ENCODE measurements at places on chromosomes 16 and 17.

DNA sequence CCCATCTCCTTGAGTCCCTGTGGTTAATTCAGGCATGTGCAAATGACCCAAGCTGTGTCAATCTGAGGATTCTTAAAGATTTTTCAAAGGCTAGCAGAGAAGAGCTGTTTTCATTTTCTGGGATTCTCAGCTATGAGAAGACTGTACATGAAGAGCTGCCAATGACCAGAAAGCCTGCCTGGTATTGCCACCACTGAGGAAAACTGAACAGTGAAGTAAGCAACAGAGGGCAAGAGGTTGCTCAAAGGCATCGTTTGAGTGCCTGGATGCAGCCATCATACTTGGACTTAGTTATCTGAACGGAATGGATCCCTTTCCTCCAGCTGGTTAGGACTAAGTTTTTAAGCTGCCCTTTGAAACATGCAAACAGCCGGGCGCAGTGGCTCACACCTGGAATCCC is 38.4 kb downstream of the FAM20A start:
- no peak for DNase-seq

GRCh38 chr17:54028986-54029580 is 206.4 kb downstream of the KIF2B start:
- no peak for DNase-seq

- DNase-seq = no peak
Observed at GRCh38 chr16:22316411-22316811, 19.2 kb downstream of the POLR3E start.

GRCh38 chr17:82786427-82786826 is 34.6 kb downstream of the TBCD start:
- no peak for DNase-seq

DNA sequence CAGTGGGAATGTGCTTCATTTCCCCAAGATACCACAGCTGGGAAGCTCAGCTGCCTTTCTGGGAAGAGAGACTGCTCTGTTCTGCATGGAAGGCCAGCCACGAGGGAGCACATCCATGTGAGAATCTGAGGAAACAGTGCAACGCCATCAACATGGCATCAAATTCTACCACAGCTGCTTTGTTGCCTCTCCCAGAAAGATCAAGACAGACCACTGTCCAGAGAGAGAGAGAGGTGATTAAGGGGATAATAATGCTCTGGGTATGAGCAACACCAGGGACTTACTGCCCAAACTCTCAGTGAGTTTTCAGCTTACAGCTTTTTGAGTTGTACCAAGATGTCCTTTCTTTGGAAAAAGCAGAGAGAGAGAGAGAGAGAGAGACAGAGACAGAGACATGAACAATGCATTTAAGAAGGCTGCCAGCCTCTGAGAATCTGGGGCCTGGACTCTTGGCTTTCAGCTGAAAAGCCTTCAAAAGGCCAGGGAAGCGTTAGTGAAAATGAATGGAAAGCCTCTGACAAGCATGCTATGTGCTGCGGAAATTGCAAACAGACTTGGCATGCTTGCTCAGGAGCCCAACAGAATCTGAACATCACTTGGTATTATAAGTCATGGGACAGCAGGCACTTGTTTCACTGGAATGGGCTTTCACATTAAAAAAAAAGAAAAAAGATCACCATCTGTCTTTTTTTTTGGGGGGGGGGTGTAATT is 223.1 kb downstream of the MAP2K6 start:
- DNase-seq = no peak

GRCh38 chr17:4357030-4357628 is 9.3 kb downstream of the UBE2G1 start:
- no peak for DNase-seq

DNA sequence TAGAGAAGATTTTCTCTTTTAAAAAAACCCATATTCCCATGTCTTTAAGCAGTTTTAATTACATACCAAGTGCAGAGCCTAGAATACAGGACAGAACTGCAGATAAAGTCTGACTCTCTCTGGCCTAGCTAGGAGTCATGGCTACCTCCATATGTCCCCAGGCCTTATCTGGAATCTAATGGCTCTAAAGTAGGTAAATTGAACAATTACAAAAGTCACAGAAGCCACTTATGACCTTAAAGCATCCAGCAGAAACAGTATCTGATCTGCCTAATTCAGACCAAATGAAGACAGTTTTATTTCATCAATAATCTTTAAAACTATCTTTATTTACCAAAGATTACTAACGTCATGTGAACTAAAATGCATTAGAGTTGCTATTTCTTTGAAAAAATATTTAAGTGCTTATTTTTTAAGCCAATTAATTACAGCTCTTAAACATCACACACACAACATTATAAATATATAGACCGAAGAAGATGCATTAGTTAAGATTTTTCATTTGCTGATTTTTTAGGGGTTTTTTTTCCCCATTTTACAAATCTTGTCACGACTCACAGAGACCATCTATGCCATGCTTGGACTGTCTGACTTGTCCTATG is 28.7 kb downstream of the PMM2 start:
- no peak for DNase-seq

DNA sequence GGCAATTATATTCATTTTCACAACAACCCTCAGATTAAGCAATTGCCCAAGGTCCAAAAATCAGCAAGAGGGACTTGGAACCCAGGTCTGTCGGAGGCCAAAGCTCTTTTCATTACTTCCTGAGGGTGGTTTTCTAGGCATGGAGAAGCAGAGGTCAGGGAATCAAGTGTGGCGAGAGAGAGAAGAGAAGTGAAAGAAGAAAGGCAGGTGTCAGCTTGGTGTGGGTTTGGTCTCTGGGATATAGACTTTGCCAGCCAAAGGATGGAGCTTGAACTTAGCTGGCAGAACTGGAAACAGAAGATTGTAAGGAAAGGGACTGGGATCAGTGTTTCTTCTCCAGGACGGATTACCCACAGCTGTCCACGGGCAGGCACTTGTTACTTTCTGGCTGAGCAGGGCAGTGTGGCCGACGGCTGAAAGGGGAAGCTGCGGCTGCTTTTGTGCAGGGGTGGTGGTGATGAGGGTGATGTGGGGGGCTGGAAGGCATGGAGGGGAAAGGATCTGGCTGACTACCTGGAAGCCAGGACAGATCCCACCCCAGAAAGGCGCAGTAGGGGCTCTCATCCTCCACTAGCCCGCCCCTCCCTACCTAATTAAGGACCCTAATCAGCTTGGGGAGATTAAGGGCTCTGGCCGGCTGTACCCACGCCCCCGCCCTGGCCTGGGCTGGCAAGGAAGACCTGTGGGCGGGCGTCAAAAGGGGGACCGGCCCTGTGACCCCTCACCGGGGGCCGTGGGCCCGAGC is at the start of gene GUCY2D:
Gene GUCY2D (plus strand): TSS at position 640 of the 745 bp plus-strand sequence. CDS start 433 bp downstream, outside the sequence.
- no peak for DNase-seq

DNA sequence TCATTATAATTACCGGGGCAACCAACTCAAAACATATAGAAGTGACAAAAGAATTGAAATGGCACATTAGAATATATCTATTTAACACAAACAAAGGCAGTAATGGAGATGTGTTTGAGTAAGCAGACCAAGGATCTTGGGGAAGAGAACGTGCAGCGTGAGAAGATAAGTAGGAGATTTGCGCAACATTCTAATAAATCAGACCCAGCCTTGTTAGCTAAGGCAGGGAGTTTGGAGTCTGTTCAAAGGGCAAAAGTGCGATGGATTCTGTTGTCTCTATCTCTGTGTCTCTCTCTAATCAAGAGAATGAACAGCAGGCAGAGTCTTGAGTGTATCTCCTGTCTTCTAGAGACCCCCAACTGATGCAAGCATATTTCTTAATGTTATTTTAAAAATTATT is 55.0 kb upstream of the FA2H start:
- DNase-seq = no peak

GRCh38 chr16:16178455-16179162 is 44.7 kb downstream of the ABCC6 start:
- no peak for DNase-seq

GRCh38 chr16:55480228-55480655 is 1.2 kb downstream of the MMP2 start:
- DNase-seq = no peak

DNA sequence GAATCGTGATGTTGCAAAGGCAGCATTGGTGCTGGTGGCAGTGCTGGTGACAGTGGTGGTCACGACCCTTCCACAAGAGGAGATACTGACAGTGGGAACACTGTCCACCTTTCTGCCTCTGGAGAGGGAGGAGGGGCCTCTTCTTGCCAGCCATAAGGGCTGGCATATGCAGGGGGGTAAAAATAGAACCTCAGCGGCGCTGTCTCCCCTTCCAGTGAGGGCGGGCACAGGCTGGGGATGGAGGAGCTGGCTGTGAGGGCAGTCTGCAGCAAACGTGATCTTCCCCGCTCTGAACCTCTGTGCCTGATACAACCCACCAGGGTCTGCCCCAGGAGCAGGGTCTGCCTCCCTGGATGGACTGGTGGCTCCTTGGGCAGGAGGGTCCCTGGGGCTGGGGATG is 3.4 kb downstream of the RAP1GAP2 start:
- DNase-seq = no peak

DNA sequence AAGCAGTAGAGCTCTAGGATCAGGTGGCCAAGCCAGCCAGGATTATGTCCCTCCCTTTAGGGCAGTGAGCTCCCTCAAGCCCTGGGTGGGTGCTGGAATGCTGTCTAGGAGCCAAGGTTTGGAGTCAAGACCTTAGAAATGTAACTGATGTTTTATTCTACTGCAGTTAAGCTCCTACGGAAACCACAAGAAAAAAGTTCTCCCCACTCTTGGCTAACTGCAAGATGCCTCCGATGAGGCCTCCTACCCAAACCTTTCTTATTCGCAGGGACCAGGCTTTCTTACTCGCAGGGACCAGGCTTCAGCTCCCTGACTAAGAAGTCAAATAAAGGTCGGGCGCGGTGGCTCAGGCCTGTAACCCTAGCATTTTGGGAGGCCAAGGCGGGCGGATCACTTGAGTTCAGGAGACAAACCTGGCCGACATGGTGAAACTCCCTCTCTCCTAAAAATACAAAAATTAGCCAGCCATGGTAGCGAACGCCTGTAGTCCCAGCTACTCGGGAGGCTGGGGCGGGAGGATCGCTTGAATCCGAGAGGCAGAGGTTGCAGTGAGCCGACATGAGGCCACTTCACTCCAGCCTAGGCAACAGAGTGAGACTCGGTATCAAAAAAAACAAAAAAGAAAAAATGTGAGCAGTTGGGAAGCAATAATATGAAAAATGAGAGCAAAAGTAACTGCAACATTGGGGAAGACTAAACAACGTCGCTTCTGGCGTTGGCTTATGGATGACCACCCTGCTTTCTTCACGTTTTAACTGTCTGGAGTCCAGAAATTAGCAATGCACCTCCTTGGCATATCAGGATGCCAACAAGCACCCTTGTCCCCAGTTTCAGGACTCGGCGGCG is 31.7 kb upstream of the ARL4D start:
- DNase-seq = no peak

DNA sequence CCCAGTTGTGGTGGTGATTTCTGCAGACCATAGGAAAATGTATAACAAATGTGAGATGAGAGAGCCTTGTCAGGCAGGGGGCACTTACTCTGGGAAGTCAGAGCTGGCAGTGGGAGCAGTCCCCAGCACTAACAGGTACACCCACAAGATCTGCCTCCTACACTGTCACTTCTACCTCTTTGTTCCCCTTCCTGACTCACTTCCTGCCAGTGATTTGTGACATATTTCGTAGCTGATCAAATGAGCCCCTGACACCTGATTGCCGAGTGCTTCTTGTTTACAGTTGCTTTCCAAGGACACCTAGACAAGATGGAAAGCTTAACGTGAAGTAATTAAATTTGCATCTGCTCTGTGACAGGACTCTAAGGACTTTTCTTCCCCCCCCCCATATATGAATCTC is 40.5 kb downstream of the FTO start:
- no peak for DNase-seq

DNA sequence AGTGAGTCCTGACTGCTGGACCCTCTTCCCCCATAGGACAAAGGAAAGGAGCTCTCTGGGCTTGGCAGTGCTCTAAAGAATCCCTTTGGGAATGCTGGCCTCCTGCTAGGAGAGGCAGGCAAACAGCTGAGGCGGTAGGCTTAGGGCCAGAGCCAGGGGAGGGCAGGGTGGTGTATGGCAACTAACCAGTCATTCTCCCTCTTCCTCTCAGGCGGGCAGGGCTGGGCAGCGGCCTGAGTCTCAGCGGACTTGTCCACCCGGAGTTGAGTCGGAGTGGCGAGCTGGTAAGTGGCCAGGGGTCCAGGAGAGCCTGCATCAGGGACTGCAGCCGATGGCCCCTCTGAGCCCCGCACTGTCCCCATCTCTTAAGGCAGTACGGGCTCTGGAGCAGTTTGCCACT is 4.4 kb downstream of the ACADVL start:
- DNase-seq = no peak

DNA sequence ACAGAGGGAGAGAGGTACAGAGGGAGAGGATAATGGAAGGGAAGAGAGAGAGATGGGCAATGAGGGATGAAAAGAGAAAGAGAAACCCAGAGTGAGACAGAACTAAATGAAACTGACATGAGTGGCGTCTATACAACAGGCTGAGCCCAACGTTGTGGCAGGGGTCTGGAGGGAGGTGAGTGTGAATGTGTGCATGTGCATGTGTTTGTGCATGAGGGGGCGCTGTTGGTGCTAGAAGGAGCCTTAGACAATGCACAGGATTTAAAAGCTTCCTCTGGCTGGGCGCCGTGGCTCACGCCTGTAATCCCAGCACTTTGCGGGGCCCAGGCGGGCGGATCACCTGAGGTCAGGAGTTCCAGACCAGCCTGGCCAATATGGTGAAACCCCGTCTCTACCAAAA is 454.8 kb upstream of the CDH11 start:
- DNase-seq = no peak

GRCh38 chr16:54277845-54278703 is 8.5 kb downstream of the IRX3 start:
- DNase-seq = no peak

- DNase-seq = no peak
Observed at GRCh38 chr17:58327363-58328194, 1.0 kb downstream of the TSPOAP1 start.

GRCh38 chr16:72220875-72221629 is 49.1 kb upstream of the PMFBP1 start:
- DNase-seq = no peak

Data from RWPE1 (cell line).